ENCODE measurements at places on chromosomes 3 and 15.

DNA sequence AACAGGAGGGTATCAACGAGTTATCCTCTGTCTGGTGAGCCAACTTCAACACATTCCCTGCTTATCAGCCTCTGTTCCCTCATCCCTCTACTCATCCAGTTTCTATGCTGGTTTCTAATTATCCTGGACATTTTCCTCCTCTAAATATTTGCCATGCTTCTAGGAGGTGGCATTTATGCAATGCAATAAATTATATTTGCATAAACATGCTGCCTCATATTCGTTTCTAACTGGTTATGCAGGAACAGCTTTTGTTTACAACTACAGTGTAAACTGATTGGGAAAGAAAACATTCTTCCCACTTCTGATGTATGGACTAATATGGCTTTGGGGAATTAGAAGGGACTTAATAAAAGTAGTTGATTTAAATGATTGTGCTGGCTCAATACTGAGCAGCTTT lies 122.3 kb downstream of the TFG start:
- DNase-seq = no peak

DNA sequence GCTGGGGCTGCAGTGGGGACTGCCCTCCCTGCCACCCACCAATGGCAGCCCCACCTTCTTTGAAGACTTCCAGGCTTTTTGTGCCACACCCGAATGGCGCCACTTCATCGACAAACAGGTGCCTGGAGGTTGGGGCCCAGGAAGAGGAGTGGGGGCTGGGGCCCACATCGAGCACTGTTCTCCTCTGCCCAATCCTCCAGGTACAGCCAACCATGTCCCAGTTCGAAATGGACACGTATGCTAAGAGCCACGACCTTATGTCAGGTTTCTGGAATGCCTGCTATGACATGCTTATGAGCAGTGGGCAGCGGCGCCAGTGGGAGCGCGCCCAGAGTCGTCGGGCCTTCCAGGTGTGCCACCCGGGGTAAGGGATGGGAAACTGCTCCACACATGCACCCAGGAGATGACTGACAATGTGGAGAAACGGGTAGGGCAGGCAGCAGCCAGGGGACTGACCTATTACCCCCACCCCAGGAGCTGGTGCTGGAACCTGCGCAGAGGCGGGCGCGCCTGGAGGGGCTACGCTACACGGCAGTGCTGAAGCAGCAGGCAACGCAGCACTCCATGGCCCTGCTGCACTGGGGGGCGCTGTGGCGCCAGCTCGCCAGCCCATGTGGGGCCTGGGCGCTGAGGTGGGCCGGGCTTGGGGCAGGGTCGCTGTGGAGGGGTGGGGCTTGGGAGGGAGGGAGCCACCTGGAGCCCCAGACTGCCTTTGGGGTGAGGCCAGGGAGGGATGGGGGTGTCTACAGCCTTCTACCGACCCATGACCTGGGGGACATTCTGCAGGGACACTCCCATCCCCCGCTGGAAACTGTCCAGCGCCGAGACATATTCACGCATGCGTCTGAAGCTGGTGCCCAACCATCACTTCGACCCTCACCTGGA lies 22.9 kb downstream of the NBEAL2 start:
- DNase-seq = no peak

DNA sequence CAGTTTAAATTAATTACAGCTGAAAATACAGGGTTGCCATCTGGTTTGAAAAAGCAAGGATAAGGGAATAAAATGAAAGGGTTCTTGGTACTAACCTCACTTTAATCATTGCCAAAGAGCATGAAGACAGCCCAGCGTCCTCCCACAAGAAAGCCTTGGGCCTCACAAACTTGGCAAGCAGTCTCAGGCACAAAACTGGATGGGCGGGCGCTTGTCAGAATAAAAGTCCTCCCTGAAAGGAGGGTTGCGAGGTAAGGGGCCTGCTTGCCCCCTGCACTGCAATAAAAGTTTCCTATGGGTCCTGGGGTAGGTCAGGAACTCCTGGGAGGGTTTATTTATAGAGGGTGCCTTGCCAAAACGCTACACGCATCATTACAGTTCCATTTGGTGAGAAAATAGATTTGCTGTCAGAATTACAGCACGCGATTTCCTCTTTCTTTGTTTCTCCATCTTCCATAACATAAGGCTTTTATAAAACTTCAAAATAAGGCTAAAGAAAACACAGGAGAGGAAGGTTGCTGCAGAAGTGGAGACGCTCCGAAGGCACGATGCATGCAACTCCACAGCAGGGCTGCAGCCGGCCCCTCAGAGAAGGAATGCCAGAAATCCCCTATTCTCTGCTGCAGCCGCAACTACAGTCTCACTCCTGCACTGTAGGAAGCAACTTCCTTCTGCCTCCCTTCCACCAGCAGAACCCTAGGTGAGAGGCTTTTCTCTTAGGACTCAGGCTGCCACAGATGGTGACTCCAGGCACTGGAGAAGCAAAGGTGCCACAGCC lies 61.3 kb downstream of the VGLL4 start:
- DNase-seq = no peak

GRCh38 chr15:66101715-66102395 lies 151.7 kb downstream of the MEGF11 start:
- DNase-seq = no peak

GRCh38 chr15:68526784-68527183 lies 52.0 kb upstream of the CORO2B start:
- DNase-seq = no peak

GRCh38 chr3:79005084-79005483 lies 762.7 kb downstream of the ROBO1 start:
- DNase-seq = no peak

DNA sequence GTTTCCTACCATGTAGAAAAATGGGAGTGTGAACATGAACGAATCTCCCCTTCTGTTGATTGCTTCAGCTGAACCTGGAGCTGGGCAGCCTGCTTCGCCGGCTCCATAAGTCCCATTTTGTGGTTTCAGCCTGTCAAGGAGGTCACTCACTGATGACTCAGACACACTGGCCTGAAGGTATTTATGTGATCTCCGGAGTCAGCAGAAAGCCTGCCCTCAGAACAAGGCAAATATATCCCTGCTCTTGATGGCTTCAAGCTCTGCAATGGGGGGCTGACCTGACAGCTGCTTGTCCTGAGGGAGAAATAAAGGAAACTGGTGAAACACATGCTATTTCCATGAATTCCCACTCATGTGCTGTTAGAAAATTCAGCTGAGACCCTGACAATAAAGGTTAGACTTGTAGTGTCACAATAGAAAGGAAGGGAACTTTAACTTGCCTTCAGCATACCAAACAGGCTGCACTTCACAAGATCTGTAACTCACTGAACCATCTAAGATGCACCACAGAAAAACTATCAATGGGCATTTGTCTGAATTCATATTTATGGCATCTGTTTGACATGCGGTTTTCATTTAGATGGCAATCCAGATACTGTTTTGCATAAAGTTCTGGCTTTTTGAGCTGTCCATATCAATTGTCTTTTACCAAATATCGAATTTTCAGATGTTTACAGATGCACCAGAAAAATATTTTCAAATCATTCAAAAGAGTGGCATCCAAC lies 282.0 kb upstream of the VEPH1 start:
- no peak for DNase-seq

DNA sequence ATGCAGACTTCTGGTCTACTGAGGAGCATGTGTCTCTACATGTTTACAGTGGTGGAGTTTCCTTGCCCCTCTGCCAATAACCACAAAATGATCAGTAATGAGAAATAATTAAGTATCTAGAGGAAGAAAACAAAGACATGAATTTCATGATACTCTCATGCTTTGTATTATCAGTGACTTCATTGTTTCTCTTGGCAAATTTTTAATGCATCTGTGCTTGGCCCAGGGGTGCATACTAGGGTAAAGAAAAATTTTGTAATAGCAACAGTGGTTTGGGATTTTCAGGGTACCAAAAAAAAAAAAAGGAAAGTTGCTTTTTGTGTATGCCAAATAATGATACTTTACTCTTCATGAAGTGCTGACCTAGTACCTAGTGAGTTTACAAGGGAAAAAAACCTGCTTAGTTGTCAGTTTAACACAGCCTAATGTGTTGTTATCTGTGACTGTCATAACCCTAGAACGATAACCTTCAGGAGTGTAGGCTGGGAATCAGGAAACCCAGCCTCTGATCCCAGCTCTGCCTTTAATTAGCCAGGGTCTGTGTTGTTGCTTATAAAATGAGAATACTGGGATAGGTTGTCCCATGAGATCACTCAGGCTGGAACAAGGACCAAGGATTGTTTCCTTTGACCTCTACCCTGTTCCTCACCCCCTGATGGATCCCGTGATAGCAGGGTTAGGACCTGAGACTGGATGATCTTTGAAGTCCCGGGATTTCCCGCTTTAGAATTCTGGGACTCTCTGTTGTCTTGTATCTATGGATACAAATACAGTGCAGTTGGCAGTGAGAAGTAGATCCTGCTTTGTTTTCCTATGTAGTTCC lies 117.5 kb downstream of the CMSS1 start:
- no peak for DNase-seq

DNA sequence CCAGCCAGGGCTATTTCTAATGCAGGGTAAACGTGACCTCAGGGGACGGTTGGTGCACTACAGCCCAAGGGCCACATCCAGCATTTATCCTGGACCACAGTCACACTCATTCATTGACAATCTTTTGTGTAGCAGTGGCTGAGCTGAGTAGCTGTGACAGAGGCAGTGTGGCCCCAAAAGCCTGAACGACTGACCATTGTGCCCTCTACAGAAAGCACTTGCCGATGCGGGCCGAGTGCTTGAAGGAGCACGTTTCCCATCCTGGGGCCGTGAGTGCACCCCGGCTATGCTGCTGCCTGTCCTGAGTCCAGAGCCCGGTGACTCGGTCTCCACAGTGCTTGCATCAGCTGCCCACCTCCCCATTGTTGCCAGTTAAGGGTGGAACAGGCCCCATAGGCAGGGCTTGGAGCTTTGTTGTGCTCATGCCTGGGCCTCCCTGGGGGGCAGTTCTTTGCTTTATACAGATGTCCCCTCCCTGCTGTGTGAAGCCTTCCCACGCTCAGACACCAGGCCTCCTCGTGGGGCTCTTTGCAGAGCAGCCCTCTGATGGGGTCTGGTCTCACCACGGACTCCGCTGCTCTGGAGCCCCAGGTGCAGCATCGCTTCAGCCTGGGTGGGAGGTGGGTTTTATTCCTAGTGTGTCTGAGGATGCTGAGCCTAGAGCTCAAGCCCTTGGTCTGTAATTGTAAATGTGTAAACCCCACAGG lies 13.0 kb upstream of the SNRPA1 start:
- DNase-seq = no peak

GRCh38 chr15:40051616-40052415 lies 12.8 kb upstream of the SRP14 start:
- no peak for DNase-seq

DNA sequence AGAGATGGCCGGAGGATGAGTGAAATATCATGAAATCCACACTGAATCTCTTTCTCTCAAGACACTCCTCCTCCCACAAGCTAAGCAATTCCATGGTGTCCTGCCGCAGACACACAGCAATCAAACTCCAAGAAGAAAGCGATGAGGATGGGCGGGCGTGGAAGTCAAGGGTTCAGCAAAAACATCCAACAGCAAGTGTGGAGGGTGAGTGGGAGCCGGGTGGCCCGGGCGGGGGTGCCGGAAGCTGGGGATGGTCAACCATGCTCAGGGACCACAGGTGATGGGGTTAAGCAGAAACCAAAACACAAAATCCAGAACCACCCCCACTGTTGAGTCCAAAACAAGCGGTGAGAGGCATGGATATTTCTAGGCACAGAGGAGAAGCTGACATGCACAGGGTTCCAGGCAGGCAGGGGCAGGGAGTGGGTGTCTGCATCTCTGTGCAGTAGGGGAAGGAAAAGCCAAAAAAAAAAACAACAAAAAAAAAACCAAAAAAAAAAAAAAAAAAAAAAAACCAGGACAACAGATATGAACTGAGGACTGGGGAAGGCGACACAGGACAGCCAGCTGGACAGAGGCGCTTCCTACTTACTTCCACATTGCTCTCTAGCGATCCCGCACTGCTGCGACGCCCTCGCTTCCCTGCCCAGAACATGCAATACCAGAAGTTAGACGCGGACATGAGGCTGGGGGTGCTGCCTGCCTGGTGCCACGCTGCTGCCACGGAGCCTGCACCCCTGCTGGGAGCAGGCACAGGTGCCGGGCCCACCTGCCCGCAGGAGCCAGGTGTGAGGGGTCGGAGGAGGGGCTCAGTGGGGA lies 61.0 kb upstream of the RPL32 start:
- no peak for DNase-seq

DNA sequence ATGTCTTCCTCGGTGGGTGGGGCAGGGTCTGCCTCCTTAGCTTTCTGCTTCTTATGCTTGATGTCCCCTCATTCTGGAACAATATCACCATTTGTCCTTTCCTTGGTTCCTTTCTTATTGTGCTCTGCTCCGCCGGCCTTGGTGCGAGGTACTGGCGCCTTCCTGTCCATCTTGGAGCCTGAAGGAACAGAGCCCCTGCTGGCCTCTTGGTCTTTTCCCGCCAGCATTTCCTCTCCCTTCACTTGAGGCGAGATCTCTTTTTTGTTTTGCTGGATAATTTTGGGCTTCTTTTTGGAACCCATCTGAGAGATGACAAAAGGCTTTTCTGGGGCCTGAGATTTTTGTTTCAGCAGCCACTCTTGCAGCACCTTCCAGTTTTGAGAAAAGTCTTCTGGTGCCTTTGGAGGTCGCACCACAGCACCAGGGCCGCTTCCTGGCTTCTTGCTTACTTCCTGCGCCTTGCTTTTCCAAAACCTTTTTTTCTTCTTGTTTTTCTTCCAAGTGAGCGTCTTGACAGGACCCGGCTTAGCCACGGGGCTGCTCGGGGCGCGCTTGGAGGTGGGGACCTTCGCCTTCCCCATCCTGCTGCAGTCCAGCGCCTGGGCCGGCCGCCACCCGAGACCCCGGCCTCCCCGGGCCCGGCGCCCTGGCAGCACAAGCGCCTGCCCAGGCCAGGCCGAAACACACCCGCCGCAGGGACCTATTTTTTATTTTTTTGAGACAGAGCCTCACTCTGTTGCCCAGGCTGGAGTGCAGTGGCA lies 127.1 kb downstream of the KLF13 start:
- no peak for DNase-seq

DNA sequence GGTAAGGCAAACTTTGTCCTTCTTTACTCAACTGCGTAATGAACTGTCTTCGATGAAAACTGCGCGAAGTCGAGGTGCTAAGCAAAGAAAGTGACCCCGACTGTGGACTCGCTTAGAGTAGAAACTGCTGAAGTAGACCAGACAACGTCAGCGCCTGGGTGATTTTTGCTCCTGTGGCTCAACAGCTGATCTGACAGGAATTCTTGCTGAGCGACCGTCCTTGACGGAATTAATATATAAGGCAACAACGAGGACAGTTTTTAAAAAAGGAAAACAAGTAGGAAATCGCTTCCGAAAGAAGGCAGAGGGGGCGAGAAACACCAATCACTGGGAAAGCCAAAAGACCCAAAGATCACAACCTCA lies 541 bp downstream of the RPS27L start:
- DNase-seq = no peak

DNA sequence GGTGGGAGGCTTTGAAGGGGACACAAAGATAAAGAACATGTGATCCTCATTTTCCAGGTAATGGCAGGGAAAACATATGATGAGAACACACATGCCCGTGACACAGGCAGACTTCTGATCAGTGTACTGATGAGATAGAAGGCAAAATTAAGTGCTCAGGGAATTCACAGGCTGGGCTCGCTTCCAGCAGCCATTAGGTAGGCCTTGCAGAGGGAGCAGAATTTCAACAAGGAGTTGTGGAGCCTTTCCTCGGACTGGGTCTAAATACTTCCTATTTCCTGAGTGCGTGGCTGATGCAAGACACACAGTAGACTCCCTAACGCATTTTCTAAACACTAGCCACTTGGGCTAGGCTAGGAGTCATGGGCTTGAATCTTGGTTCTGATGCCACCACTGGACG lies 74.0 kb upstream of the ETV5 start:
- no peak for DNase-seq

All from CD8-positive, alpha-beta T cell (primary cell).